Activated naive CD4-positive, alpha-beta T cell treated with Interleukin-2 at 50 U/mL for 16 hours (primary cell): ENCODE measurements at places on chromosomes 2 and 18.

- DNase-seq: peak; percentile 56
These were observed 13.3 kb downstream of the CHRNA1 start for GRCh38 chr2:174750923-174751441.

DNA sequence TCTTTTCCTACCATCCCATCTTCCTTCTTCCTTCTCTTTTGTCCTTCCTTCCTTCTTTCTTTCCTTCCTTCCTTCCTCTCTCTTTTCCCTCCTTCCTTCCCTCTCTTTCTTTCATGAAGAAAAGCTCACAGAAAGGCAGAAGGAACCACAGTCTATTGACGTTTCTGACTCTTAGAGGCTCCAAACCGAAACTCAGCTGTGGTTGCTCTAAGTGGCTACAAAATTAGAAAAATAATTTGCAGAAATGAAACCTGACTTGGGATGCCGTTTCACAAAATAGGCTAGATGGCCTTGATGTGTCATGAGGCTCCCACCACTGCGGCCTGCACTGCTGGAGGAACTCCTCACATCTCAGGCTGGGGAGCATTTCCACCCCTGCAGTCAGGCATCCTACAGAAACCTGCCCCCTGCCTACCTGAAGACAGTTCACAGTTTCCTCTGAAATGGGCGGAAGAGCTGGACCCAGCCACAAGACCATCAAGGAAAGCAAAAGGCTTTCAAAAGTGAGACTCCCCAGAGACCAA is 165.6 kb downstream of the SMAD7 start:
- DNase-seq: peak; percentile 30

GRCh38 chr2:218024871-218025270 is 22.1 kb upstream of the TNS1 start:
- no peak for DNase-seq

- DNase-seq: no peak
These were observed 33.8 kb upstream of the DNAJC10 start for GRCh38 chr2:182682210-182682609.

DNA sequence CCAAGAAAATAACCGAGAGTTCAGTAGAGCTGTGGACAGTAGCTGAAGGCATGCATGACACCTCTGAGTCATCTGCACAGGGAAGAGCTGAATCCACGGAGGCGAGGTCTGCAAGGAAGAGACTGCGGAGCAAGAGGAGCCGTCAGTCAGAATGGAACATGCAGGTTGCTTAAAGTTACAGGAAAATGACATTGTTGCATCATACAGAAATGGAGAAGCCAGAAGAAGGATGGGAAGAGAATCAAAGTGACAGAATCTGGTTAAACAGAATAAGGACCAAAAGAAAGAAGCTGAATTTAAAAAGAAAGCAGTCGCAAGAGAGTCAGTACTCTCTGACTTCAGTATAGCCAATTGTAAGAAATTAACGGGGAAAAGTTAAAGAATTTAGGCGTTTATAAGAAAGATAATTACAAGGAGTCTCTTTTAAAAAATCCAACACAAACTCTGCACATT is 533.8 kb downstream of the ADCYAP1 start:
- DNase-seq: no peak

GRCh38 chr2:208256192-208256782 is 1.4 kb upstream of the IDH1 start:
- no peak for DNase-seq

- DNase-seq: no peak
These were observed 68.2 kb downstream of the ZNF385B start for GRCh38 chr2:179793238-179793637.

DNA sequence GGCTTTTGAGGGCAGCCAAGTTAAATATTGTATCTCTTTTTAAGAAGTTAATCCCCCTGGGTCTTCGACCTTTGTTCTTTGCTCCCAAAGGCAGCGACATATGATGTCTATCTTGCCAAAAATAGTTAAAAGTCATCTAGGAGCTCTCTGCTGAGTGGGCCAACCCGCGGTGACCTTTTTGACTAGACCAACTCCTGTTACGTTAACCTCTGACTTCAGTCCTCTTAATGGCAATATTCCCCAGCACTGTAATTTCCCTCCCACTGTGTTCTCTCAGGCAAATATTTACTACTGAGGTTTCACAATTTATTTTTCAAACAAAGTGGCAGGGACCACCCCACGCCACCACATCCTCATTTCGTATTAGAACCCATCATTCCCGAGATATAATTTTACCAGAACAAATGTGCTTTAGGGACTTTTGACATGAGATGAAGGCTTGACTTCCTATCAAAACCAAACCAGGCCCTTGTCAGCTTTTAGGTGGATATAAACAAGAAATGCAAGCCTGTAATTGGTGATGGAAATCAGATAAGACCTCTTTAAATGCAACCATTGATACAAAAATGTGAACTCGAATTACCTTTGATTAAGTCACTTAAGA is 764.7 kb downstream of the SATB2 start:
- no peak for DNase-seq

DNA sequence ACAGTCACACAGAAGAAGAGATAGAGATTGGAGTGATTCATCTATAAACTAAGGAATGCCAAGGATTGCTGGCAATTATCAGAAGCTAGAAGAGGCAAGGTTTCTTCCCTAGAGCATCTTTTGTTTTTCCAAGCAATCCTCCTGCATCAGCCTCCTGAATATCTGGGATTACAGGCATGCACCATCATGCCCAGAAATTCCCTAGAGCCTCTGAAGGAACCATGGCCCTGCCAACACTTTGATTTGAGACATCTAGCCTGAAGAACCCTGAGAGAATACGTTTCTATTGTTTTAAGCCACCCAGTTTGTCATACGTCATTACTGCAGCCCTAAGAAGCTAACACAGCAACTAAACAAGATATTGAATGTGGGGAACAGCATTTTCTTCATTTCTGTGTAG is 525.0 kb downstream of the ERBB4 start:
- DNase-seq: no peak

DNA sequence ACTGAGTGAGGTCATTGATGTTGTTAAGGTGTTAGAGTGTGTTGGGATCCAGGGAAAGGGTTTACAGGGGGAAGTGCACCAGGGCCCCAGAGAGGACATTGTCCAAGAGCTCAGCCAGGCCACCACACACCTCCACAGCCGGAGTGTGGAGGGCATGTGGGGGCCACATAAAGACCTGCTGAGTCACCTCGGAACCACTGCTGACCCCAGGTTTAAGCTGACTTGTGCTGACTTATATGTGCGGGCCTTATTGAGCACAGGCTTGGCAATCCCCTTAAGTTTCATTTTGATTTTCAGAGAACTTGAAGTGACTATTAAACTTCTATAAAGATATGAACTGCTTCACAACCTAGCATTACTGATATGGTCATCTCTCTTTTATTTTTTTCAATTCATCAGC is 166.2 kb upstream of the MAP3K20 start:
- no peak for DNase-seq

- no peak for DNase-seq
These were observed 70.2 kb downstream of the SPTBN1 start for GRCh38 chr2:54526226-54526879.

DNA sequence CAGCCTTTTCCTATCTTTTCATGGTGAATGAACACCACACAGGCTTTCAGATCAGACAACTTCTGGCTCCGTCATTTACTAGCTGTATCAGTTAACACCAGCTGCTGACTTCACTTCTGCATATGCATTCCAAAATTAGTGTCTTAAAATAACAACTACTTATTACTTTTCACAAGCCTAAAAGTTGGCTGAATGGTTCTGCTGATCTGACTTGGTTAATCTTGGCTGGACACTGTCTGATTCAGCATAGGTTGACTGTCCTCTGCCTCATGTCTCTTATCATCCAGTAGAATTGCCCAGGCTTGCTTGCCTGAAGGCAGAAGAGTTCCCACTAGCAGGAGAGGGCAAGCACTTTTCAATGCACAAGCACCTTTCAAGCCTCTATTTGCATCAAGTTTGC is 72.7 kb downstream of the MARCHF4 start:
- DNase-seq: no peak

DNA sequence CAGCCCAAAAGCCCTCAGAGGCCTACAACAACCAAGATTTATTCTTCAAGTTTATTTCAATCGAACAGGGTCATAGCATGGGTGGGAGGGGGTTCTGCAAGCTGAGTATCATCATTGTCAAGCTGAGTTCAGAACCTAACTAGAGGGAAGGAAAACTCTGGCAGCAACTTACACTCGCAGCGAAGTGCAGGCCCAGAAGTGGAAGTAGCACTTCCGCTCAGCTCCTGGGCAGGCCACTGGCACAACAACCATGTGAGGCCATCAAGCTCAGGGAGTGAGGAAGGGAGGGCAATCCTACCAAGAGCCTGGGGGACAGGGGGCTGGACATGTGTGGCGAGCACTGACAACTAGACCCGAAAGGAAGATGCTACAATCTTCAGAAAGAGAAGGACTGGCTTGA is 4.8 kb downstream of the UXS1 start:
- no peak for DNase-seq

DNA sequence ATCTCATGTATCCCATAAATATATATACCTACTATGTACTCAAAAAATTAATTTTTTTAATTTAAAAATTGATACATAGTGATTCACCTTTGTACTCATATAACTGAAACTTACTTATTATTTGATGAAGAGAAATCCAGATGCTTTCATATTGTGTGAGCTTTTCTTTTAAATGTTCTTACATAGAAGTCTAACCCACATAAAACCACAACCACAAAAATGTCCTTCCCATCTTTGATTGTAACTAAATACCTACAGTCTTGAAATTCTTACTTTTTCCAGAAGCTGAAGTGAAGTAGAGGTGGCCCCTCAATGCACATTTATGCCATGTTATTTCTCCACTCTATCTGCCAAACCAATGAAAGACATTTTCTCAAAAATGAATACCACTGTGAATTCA is 117.9 kb upstream of the COL5A2 start:
- DNase-seq: no peak

- DNase-seq: no peak
These were observed 61.6 kb downstream of the AAK1 start for GRCh38 chr2:69581774-69582581.

GRCh38 chr2:235116885-235117492 is 165.2 kb downstream of the SH3BP4 start:
- no peak for DNase-seq

GRCh38 chr2:106789185-106789584 is 96.8 kb downstream of the ST6GAL2 start:
- no peak for DNase-seq

GRCh38 chr2:45806563-45807358 is 155.3 kb downstream of the PRKCE start:
- DNase-seq: no peak

- DNase-seq: no peak
These were observed 24.6 kb upstream of the MC5R start for GRCh38 chr18:13799396-13799795.

DNA sequence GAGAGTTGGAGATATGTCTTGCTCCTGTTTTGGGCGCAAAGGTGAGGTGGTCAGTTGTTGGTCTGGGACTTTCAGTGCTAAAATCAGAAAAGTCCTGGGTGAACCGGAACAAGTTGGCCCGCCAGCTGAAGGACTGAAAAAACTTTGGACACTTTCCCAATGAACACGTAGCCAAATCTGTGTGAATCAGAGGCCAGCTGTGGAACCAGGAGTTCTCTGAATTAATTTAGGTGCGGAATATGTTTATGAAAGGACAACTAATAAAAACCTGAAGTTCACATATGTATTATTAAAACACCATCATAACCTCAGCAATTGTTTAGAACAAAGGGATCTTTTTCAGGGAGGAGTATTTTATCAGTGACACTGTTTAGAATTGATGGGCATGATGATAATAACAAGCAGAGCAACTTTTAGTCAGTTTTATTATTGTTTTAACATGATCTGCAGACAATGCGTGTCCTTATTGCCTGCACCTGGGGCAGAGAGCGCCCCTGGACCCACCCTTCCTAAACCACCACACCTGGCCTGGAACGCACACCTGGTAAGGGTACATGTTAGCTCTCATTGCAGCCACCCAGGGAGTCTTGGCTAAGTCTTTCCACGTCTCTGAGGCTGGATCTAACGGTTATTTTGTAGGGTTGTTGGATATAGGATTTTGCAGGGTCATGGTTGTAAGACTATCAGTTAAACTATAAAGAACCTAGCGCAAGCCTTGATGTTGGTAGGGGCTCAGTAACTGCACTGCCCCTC is 9.9 kb upstream of the ODC1 start:
- no peak for DNase-seq

DNA sequence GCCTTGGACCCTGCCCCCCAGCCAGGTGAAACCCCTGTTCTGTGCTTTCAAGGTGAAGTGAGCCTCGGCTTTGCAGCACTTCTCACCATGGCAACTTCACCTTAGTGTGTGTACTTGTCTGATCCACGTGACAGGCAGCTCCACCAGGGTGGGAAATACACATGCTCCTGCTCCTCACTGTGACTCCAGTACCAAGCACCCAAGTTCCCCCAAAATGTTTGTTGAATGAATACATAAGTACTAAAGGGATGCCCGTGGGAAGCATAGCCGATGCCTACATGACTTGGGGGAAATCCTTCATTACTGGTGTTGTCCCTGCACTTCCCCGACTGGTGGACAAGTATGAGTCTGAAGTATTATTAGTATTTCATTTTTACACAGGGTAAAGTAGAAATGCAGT is 41.8 kb upstream of the GBX2 start:
- no peak for DNase-seq

GRCh38 chr2:29011418-29012060 is 30.4 kb downstream of the TOGARAM2 start:
- DNase-seq: peak; percentile 61

- peak; percentile 11 for DNase-seq
These were observed 3.7 kb downstream of the HDAC4 start for GRCh38 chr2:239396881-239397681.

DNA sequence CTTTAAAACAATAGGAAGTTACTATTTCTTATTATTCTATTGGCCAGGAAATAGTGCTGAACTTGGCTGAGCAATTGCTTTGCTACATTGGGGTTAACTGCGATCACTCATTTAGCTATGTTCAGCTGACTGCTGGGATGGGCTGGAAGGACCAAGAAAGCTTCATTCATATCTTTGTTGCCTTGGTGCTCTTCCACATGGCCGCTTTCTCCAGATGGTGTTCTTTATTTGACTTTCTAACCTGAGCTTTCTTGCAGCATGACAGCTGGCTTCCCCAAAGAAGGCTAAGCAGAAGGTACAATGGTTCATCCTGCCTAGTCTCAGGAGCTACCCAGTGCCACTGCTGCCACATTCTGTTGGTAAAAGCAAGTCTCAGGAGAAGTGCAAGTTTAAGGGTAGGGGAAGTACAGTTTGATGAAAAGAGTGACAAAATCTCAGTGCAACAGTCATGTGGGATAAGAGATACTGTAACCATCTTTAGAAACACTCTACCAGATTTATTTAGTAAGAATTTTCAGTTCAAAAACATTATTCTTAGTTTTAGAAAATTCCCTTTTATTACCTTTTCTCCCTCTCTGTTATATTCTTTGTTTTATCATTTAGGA is 180.6 kb upstream of the RBMS1 start:
- DNase-seq: no peak
